ENCODE measurements at places on chromosomes 12 and 14.

DNA sequence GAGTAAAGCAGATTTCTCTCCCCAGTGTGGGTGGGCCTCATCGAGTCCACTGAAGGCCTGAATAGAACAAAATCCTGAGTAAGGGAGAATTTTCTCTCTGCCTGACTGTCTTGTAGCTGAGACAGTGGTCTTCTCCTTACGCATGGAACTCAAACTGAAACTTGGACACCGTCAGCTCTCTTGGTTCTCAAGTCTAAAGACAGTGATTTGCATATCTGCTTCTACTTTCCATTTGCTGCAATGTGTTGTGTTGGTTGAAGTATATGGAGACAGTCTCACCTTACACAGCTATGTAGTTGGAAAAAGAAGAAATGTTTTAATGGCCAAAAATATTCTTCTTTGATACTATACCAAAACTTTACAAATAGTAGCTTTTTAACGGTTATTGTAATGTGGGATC lies 160.2 kb upstream of the LMNTD1 start:
- no peak for DNase-seq

- DNase-seq = no peak
Observed at GRCh38 chr12:51925346-51926063, 18.2 kb downstream of the ACVRL1 start.

DNA sequence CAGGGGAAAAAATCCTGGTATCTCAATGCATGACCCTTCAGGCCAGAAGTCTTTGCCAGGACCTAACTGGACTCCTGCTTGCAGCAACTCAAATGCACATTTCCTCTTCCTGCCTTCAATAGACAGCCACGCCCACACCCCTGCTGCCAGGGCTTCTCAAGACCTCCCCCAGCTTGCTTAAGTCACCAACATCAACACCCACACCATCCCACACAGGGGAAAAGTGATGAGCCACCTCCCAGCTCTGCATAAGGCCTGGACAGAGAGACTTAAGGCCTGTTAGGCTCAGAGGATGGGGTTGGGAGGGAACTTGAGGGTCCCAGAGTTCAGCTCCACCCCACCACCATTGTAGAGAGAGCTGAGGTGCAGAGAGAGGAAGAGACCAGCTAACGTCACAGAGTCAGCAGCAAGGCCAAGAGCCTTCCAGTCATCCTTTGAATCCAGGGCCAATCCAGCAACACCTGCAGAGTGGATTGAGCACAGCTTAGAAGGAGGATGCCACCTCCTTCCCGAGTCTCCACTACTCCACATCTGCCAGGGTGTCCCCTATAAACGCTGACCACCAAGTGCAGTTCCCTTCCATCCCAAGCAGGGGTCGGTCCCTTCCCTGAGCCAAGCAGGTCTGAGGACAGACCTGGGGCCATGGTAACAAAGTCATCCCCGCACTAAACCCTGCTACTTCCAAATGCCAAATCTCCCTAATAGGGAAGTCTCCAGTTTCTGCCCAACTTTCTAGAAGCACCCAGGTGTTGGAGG lies 50.0 kb downstream of the KDM2B start:
- DNase-seq = no peak

DNA sequence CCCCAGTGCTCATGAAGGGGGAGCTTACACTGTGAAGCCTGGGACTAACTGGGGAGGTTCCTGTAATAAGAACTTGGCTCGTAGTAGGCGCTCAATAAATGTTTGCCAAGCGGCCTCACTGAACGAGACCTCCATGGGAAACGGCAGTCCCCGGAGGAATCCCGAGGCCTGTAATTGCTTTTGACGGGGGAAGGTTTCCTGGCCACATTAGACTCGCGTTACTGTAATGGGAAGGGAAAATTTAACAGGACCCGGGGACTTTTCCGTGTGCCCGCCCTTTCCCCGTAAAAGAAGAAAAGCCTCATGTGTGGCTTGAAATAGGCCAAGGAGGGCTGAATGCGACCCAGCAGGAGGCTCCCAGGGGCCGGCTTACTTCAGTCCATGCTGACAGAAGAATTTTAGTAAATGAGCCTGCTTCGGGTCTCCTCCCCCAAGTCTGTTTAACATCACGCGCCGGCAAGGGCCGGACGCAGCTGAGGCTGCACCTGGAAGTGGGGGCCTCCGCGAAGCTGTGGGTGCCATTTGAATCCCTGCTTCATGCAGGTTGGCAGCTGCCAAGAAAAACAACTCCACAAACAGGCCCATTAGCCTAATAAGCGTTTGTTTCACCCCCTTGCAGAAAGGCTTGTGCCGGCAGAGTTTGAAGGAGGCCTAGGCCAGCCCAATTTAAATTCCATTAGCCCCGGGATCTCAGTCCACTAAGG lies 39.8 kb upstream of the PWP1 start:
- peak; percentile 54 for DNase-seq

GRCh38 chr12:106753526-106753925 lies 21.0 kb upstream of the RIC8B start:
- DNase-seq = no peak

Measured in SK-N-SH (cell line).